ENCODE measurements at places on chromosomes 7 and 10. TPM values are rescaled to one million over a fixed set of nuclear protein-coding genes. Genes with fewer than 3 reads are reported as not detected.

Gene FZD1
- total RNA-seq: 12.6 TPM

Gene SUN3
- not detected for total RNA-seq

Gene PPP1R3C
- 94.5 TPM for total RNA-seq

Gene IMMP2L
- total RNA-seq: 14.6 TPM

Gene SAP25
- not detected for total RNA-seq

Gene SLC29A4
- total RNA-seq: 6.4 TPM

Gene COL28A1
- under 0.01 TPM for total RNA-seq

Gene YWHAG
- total RNA-seq: 68.4 TPM

Gene CPA1
- under 0.01 TPM for total RNA-seq

Gene TMEM178B
- under 0.01 TPM for total RNA-seq

Gene KIAA1217
- 0.26 TPM for total RNA-seq

Measured in fibroblast of lung (primary cell).